GM12865 (cell line): ENCODE measurements at places on chromosomes 4 and X.

DNA sequence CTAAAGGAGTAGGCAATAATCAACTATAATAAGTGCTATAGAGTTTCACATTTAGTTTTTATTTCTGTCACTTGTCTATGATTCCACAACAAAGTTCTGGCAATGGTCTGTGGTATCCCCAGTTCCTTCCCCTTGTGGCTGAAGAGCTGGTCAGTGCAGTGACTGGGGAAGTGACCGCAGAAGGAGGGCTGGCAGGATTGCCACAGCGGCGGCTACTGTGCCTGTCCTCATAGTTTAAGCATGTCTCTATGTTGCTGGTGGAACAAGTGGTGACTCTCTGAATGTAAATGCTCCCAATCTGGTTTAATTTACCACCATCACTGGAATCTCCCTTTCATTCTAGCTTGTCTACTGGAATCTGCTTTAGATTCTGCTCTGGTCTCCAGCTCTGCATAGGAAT, 170.6 kb upstream of the GK2 start:
- DNase-seq = no peak

GRCh38 chr4:55002431-55002830, 123.0 kb downstream of the KDR start:
- no peak for DNase-seq

DNA sequence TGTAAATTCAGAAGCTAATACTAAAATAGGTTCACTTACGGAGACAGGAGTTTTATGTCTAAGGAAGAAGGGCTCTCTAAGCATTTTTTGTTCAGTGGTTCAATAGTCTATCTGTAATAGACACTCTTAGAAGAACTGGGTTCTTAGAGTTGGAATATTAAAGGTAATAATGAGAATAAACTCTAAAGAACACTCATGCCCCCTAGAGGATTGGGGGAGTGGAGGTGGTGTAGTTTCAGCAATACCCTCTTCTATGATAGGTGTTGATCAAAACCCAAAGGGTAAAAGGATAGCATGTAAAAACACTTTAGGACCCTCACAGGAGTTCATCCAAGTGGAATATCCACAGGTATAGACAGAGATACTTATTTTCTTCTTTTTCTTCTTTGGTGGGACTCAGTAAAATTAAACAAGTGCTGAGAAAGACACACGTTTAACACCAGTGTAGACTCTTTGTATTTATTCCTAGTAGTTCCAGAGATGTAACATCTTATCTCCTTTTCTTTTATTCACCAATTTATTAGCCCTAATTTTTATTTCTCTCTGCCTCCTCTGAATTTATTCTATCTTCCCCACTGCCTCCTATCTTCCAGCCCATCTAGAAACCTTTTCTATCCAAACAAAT, 25.7 kb upstream of the MND1 start:
- peak; percentile 45 for DNase-seq

GRCh38 chr4:145909281-145909715, 29.3 kb downstream of the ZNF827 start:
- DNase-seq = no peak

DNA sequence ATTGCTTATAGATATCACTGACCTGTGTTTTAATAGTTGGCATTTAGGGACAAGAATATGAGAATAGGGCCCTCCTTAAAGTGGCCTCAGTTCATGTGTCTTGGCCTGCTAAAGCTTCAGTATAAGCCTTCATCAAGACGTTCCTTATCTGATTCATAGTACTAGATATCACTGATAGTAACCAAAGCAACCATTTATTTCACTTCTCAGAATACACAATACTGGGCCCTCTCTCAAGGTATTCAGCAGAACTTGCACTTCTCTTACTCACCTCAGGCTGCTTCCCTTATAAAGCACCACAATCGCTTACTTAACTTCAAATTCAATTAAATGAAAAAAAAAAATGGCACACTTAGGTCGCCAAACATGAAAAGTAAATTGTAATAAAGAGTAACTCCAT, 259.4 kb upstream of the PCDH7 start:
- DNase-seq = no peak
